ENCODE measurements at places on chromosomes 5 and 9.
A peak's percentile ranks its signal among the peaks of the same experiment; 100 is the strongest.

- DNase-seq, result no peak
Measured at GRCh38 chr9:97321691-97322090, 14.2 kb downstream of the CCDC180 start.

- no peak for DNase-seq
Measured at GRCh38 chr5:98941131-98941883, 12.5 kb upstream of the CHD1 start.

- DNase-seq, result no peak
Measured at GRCh38 chr5:125181159-125181558, 434.7 kb upstream of the ZNF608 start.

- no peak for DNase-seq
Measured at GRCh38 chr9:551986-552929, 289.2 kb upstream of the DMRT1 start.

GRCh38 chr9:89460551-89460950, 37.4 kb downstream of the SEMA4D start:
- DNase-seq, result no peak

DNA sequence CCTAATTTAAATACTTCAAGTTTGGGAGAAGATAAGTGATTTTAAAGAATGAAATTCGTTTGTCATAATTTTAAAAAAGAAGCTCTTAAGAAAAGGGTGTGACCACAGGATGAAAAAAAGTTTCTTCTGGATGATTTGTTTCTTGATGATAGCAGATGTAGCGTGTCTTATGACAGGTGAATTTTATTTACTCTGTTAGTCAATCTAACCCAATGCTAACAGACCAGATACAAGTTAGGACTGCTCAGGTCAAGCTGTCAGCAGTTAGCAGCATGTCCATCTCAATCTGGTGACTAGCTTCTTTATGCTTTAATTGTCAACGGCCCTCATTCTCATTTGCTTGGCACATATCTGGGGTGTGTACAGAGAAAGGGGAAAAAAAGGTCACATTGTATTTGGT, 456.0 kb downstream of the BNC2 start:
- DNase-seq, result no peak

GRCh38 chr9:1875251-1875851, 139.8 kb upstream of the SMARCA2 start:
- DNase-seq, result no peak

GRCh38 chr5:134289509-134290113, 63.7 kb upstream of the PPP2CA start:
- peak; percentile 12 for DNase-seq

DNA sequence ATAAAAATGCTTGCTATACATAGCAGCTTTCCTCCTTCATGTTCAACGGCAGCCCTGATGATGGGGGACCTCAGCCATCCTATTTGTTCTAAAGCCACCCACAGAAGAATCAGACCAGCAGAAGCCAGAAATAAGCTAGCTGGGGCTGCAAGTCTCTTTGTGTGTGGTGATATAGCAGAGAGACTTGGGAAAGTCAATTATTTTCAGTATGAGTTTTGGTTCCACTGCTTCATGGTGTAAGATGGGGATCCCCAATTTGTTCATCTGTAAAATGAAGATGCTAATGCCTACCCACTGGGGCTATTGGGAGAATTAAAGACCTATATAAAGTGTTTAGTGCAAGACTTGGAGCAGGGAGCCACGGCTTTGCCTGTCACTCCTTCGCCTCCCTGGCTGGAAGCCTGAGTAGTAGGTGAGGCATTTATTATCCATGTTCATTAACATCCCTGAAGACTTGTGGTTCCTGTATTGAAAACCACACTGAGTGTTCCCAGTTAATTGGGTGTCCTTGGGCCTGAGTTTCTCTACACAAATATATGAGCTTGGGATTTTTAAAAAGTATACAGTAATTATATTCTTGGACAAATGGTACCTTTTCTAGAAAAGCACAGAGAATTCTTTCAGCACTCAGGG, 210.1 kb upstream of the SLC24A2 start:
- DNase-seq, result no peak

GRCh38 chr9:4339836-4340560, 40.1 kb upstream of the GLIS3 start:
- no peak for DNase-seq

- no peak for DNase-seq
Measured at GRCh38 chr5:113900816-113901215, 387.3 kb downstream of the YTHDC2 start.

- DNase-seq, result no peak
Measured at GRCh38 chr9:98634685-98635336, 73.9 kb downstream of the GABBR2 start.

GRCh38 chr9:113482341-113482740, 18.8 kb downstream of the RGS3 start:
- no peak for DNase-seq

- no peak for DNase-seq
Measured at GRCh38 chr9:71819115-71819739, 50.9 kb upstream of the CEMIP2 start.

GRCh38 chr9:85729882-85730281, 11.9 kb downstream of the AGTPBP1 start:
- DNase-seq, result no peak

- no peak for DNase-seq
Measured at GRCh38 chr5:91219091-91219802, 163.9 kb downstream of the ARRDC3 start.

- DNase-seq, result no peak
Measured at GRCh38 chr5:94849821-94850736, 231.6 kb downstream of the SLF1 start.

DNA sequence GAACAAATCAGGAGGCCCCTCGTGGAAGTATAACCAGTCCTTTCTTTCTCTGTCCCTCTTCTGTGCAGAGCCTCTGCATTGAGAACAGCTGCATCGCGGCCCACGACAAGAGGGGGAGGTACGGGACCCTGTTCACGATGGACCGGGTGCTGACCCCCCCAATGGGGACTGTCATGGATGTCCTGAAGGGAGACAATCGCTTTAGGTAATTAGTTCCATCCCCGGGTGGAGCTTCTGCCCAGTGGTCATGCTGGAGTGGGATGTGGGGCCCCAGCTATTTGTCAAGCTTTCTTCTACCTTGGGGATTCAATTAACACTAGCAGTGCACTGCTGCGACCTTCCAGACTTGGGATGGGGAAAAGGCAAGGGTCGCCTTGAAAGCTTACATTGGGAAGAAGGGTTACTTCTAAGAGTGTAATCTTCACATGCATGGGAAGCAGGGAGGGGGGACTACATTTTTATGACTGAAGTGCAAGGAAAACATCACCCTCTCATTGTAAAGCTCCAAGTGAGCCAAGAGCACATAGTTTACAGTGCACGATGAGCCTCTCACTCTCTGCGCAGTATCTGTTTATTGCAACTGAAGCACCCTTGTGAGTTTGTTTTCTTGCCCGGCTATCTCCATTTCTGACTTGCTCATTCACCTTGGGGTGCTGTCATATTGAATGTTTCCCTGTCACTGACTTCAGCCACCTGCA, 27.0 kb downstream of the TGFBI start:
- no peak for DNase-seq

- DNase-seq, result no peak
Measured at GRCh38 chr5:57085306-57086081, 88.4 kb upstream of the GPBP1 start.

GRCh38 chr9:73597039-73597438, 445.4 kb downstream of the ANXA1 start:
- DNase-seq, result no peak

DNA sequence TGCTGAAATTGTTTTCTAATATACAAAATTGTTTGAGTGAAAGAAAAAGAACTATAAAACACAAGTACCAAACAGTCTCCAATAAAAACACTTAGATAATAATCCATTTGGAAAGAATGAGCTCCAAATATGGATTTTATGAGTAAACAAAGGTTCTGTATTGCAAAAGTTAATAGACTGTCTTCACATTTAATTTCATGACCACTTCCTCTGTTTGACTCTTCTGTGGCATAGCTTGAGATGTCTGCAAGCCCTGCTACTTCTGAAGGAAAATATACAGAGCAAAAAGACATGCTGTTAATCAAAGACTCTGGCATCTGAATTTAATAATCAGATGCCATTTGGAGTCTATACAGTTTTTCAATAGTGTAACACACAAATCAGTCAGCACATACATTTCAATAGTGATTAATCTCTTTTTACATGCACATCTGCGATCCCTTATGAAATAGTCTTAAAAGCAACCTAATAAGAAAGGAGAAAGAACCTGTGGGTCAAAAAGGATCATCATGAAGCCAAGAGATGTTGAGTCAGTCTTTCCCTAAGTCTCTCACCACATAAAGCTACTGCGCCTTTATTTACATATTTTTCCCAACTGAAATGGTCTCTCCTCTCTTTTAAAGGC, 165.4 kb upstream of the LHFPL2 start:
- DNase-seq, result no peak

DNA sequence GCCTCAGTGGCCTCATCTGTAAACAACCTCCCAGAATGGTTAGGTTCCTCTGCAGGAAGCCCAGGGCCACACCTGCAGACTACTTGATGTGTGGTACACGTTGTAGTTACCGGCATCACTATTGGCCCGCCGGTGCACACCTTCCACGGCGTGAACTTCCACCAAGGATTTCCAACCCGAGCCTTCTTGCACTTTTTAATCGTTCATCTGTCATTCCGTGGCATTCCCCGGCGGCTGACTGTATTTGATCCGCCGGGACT, 5.3 kb upstream of the TRIM41 start:
- peak; percentile 45 for DNase-seq

DNA sequence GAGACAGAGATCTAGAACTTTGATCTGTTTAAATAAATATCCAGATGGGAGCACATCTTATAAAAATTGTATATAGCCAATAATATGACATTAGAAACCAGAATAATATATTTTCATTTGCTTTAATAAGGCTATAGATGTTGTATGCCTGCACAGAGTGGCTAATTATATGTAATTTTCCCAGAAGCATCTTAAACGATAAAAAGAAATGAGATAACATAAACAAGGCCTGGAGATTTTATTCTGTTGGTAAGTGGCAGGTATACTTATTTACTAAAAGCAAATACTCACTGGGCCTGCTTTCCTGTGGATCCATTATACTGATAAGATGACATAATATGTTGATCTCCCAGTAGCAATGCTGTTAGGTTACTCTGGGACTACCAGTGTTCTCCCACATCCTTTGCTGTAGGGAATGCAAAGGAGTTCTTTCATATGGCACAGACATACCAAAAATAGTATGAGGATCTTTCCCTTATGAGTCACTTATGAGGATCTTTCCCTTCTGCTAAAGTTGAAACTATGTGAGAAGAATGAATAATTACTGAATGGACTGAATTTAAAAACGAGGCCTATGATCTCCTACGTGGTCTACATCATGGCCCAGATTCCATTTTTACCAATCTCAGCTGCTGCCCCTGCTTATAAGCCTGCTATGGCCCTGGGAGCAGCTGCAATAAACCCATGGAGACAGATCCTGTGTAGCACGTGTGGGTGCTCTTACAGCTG, 112.1 kb downstream of the NUDT12 start:
- DNase-seq, result no peak

DNA sequence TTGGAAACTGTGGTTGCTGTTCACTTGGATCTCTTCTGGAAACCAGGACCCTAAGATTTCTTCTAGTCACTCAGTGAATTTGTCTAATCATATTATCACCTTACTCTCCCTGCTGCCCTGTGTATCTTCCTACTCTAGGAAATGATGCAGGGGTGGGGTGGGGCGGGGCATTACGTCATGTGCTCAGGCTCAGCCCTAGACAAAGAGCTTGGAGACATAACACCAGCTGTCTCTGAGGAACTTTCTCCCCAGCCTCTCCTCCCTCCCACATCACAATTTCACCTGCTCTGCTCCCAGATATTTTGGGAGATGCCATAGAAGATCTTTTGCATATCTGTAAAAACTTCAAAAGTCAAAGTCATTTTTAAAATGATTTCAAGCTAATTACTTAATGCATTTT, 470.4 kb downstream of the ZSWIM6 start:
- no peak for DNase-seq

GRCh38 chr5:119465640-119466039, 13.3 kb downstream of the HSD17B4 start:
- DNase-seq, result no peak

- no peak for DNase-seq
Measured at GRCh38 chr5:134741052-134741451, 2.7 kb downstream of the CAMLG start.

- no peak for DNase-seq
Measured at GRCh38 chr5:155148694-155149093, 135.1 kb downstream of the KIF4B start.

DNA sequence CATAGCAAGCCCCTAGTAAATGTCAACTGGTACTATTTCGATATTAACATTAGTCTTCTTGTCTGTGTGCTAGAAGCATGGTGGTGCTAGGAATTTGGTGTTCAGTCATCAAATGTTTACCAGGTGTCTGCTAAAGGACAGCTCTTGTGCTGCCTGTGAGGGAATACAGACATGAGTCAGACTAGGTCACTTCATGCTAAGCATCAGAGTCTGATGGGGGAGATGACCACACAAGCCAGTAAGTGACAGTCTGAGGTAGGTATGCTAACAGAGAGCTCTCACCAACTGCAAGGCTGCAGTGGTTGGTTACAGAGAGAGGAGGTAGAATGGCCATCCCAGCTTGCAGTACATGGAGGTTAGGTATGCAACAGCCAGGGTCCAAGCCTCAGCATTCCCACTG, 320.9 kb downstream of the CDK5RAP2 start:
- DNase-seq, result no peak

DNA sequence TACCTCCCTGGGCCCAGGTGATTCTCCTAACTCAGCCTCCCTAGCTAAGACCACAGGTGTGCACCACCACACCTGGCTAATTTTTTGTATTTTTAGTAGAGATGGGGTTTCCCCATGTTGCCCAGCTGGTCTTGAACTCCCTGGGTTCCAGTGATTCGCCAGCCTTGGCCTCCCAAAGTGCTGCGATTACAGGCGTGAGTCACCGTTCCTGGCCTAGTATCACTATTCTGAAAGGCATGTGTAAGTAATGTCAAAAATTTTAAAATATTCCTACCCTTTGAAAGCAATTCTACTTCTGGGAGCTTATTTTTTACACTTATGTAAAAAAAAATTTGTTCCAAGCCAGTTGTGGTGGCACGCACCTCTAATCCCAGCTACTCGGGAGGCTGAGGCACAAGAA, 27.1 kb upstream of the TLE1 start:
- DNase-seq, result no peak

GRCh38 chr5:140391312-140391711, 10.3 kb upstream of the ANKHD1 start:
- no peak for DNase-seq

DNA sequence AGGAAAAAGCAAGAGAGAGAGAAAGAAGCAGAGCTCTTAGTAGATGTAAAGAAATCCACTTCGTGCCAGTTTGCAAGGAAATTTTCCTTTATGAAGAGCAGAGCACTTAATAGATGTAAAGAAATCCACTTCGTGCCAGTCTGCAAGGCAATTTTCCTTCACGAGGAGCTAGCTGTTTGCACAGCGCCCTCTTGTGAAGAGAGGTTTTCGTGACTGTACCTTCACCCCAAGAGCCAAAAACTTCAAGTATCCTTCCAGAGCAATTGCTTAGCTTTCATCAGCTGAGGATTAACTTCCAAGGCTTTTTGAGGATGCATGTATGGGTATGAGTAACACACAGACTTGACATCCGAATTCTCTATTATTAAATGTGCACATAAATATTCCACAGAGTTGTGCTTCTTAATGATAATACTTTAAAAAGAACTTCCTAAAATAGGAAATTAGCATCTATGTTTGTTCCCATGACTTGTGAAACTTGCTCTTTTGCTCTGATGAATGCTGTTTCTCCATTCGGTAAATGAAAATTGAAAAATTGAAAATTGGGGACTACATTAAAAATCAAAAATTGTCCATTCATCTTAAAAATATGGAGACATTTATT, 525.6 kb downstream of the PDE4D start:
- peak; percentile 22 for DNase-seq

GRCh38 chr5:21807953-21808352, 1045.2 kb downstream of the CDH12 start:
- DNase-seq, result no peak

- DNase-seq, result no peak
Measured at GRCh38 chr9:113601656-113602055, 138.1 kb downstream of the RGS3 start.

All from activated T-helper 2 cell treated with anti-CD3 and anti-CD28 coated beads, Interferon-gamma antibody, Interleukin-2, Interleukin-4, amounts not matched to agents 10 μg/mL and 5 μg/mL and 100 μg/mL, durations not matched to agents 14 hours and 24 hours and 36 hours (primary cell).